NCI-H2029 treated with DMSO at 0.1 percent for 48 hours (cell line): ENCODE measurements at places on chromosomes 6 and 20.

DNA sequence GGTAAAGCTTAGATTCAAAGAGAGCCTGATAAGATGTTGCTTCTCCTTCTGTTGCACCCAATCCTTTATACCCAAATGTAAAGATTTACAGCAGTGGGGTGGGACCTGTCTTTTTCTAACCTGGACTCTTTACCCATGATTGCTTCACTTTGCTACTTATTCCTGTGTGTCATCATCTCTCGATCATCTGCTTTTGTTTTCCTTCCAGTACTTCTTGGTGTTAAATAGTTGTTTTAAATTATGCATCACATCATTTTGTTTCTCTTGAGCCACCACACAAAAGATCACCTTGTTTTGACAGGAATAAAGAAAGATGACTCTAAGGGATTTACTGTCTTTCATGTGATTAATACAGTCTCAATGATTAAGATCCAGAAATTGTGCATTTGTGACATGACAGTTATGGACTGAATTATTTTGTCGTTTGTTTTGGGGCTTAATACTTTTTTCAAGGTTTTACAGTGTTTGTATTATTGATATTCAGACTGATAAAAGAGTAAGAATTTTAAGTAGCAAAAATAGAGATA, 123.1 kb downstream of the CDKAL1 start:
- no peak for DNase-seq

- no peak for DNase-seq
Measured at GRCh38 chr20:19624221-19624965, 133.7 kb upstream of the RIN2 start.

GRCh38 chr6:106626485-106626884, 2.8 kb downstream of the RTN4IP1 start:
- DNase-seq = peak; percentile 51

- no peak for DNase-seq
Measured at GRCh38 chr6:41294214-41294872, 7.9 kb upstream of the TREM1 start.

DNA sequence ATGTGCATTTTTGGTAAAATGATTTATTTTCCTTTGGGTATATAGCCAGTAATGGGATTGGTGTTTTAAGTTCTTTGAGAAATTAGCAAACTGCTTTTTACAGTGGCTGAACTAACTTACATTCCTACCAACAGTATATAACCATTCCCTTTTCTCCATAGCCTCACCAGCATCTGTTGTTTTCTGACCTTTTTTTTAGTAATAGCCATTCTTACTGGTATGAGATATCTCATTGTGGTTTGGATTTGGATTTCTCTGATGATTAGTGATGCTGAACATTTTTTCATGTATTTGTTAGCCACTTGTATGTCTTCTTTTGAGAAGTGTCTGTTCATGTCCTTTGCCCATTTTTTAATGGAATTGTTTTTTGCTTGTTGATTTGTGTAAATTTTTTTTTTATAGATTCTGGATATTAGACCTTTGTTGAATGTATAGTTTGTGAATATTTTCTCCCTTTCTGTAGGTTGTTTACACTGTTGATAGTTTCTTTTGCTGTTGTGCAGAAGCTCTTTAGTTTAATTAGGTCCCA, 42.3 kb downstream of the STK4 start:
- no peak for DNase-seq

GRCh38 chr6:115363379-115363778, 697.3 kb downstream of the FRK start:
- no peak for DNase-seq

- DNase-seq = no peak
Measured at GRCh38 chr6:57276946-57277345, 40.5 kb upstream of the PRIM2 start.

- DNase-seq = no peak
Measured at GRCh38 chr6:16944596-16944995, 157.3 kb upstream of the STMND1 start.

- DNase-seq = no peak
Measured at GRCh38 chr6:138795809-138796603, at the start of gene ECT2L. Gene ECT2L, plus strand, starts transcription at chr6:138796087. Its CDS starts 17,188 bp downstream, at chr6:138813275.

DNA sequence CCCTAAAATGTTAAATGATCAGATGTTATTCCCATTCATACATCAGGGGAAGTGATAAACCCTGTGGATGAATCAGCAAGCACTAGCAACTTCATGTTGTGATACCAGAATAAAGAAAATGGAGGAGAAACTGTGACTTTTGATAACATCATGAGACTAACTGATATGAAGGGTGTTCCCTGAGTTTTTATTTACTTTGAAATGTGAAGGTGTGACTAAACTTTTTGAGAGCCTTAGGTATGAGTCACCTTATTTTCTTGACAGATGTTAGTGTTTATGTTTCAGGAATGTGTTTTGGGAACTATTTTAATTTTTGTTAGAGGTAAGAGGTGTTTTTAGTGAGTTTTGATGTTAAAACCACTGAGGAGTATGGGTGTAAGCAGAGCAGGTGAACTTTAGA, 4.4 kb downstream of the PARD6B start:
- DNase-seq = no peak

DNA sequence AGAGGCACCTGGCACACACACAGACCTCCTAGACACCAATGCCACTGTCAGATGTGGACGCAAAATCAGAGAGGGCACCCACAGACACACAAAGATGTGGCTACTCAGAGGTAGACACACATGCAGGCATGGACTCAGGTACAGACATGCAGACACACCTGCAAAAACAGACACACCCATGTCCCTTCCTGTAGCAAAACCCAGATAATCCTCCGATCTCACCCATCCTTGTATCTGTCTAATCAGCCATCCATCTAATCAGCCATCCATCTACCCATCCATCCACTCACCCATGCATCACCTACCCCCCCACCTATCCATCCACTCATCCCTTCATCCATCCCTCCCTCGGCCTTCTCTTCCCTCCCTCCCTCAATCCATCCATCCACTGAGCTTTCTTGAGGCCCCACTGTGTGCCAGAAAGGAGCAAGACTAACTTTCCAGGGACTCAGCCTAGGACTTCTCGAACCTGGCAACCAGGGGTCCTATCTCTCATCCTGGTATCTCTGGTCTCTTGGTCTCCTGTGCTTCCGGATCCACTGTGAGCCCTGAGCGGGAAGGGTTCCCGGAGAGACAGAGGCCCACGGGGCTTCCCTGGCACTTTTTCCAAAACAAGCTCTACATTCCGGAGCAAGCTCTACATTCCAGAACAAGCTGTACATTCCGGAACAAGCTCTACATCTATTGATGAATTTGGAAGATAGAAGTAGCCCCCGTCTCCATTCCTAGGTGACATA, 1.1 kb upstream of the TGM2 start:
- no peak for DNase-seq

DNA sequence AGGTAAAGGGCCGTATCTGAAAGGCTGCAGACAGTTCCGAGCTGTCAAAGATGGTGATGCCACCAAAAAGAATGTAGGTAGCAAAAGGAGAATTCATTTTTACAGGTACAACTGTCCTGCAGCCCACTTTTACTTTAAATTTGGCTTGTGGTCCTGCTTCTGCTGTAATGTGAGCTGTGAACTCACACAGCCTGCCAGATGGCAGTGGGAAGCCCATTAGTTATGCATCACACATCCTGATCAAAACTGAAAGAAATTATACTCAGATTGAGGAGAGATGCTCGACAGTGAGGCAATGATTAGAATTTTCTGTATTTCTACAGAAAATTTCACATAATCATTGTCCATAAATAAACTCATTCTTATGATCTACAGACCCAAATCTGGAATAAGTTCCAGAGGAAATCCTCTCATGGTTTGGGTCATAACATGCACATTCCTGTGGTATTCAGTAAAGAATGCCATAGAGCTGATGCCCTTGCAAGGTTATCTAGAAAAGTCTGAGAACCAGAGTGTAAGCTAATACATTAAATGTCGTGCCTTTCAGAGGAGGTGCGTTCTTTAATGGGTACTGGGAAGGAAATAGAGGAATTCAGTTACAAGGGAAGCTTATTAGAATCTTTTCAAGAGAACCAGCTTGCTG, 23.9 kb upstream of the E2F3 start:
- no peak for DNase-seq

- DNase-seq = no peak
Measured at GRCh38 chr6:125477156-125477555, 175.4 kb upstream of the HDDC2 start.

DNA sequence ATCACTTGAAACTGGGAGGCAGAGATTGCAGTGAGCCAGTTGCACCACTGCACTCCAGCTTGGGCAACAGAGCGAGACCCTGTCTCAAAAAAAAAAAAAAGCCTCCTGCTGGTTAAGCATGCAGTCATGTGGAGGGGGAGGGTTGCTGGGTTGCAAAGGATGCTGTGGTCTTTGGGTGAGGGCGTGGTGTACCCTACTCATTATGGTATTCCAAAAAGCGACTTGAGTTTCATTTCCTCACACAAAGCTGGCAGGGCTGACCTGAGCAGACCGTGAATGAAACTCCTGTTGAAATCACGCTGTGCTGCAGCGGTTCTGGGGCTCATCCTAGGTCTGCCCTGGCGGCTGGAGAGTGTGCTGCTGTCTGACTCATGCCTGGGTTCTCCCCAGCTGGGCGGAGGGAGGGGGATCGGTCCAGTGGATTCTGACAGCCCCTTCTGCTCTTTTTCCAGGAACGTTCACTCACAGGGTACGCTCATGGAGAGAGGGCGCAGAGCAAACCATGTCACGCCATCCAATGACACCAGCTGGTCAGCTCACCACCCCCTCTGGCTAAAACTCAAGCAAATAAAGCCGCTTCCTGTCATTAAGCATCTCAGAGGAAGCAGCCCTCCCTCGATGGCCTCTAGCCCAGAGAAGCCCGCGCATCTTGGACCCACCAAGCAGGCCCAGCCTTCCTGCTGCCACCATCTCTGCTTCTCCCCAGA, 166.2 kb downstream of the SCML4 start:
- peak; percentile 75 for DNase-seq

DNA sequence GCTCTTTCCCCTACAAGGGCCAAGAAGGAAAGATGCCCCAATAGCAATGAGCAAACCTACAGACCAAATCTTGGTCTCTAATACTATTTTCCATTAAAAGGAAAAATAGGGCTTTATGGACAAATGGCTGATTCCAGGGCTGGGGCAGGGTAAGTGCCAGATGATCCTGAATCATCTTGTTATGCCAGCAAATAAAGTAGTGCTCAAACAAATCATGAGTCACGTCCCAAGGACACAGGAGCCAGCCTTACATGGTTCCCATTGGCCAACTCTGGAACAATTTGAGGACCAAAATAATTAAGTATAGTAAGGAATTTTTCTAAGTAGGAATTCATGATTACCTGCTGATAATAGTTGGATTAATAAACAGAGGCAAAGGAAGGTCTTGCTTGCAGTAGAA, 53.2 kb upstream of the NKX2-4 start:
- DNase-seq = no peak

DNA sequence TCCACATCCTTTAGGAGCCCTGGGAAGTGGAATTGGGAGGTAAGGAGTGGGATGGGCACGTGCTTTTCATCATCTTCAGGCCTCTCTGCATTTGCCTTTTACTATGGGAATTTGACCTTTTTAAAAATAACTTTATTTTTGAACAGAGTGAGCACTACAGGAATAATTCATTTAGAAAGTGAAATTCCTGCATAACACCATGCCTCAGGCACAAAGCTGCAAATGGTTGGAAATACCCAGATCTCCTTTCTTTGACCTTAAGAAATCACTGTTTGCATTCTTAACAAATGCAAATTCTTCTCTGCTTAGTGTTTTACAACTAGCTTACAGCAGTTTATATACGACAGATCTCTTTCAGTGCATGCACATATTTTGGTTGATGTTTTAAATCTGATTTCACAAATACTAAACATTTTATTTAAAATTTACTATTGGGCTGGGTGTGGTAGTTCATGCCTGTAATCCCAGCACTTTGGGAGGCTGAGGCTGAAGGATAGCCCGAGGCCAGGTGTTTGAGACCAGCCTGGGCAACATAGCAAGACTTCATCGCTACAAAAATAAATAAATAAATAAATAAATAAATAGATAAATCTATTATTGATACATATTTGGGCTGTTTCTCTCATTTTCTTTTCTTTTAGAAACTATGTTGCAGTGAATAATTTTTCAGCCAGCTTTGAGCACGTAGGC, 24.5 kb downstream of the CST8 start:
- DNase-seq = no peak

- peak; percentile 89 for DNase-seq
Measured at GRCh38 chr6:127342946-127343808, at the start of gene ECHDC1. Gene ECHDC1, minus strand, starts transcription at chr6:127343609. Its CDS starts 12,581 bp downstream, at chr6:127331028.

GRCh38 chr20:38855356-38855755, 49.9 kb downstream of the PPP1R16B start:
- no peak for DNase-seq

DNA sequence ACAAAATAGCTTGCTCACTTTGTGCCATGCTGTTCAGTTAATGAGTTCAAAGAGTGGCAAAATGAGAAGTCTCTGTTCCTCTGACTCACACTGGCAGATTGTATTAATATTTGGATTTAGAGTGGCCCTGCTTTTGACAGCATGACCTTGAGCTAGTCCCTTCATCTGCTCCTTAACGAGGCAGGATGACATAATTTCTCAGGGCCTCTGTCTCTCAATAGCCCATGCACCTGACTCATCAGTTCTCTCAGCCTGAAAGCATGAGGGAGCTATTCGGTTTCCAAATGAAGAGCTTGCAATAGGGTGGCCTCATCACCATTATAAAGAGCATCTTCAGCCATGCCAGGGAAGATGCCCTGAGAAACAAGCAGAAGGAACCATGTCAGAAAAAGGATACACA, 38.2 kb downstream of the CAP2 start:
- DNase-seq = no peak

DNA sequence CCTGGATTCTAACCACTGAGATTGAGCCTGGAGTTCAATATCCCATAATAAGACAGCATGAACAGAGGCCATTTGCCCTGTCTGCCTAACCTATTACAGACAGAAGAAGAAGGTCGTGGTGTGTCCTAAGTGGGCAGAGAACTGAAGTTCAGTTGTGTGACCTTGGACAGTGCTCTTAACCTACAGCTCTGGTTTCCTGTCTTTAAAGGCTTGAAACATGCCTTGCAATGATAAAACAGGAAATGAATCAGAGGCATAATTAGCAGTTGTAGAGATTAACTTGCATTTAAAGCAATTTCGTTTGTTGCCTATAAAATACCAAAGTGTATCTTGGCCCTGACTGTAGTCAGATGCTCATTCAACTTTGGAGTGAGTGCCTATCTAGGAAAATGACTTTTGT, 507.2 kb upstream of the CHD6 start:
- DNase-seq = no peak

GRCh38 chr6:34630040-34630439, 66.5 kb downstream of the ILRUN start:
- DNase-seq = no peak

DNA sequence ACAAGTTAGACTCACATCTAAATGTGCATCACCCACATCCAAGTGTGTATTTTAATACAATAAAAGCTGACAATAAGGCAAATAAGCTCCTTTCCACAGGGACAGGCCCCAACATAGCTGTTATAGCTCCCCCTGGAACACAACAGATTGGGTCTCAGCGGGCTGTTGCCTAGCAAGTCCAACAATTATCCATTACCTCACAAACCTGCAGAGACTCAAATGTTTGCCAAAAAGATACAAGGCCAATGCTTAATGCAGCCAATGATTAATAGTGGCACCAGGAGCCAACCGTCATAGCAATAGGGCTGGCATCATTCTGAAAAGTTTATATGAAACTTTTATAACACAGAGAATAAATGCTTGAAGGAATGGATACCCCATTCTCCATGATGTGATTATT, 35.7 kb downstream of the EPB41L2 start:
- no peak for DNase-seq
